ENCODE measurements at places on chromosomes 4 and X.
A peak's percentile ranks its signal among the peaks of the same experiment; 100 is the strongest.

GRCh38 chrX:150616863-150617198 lies 48.4 kb downstream of the MTM1 start:
- DNase-seq = no peak

DNA sequence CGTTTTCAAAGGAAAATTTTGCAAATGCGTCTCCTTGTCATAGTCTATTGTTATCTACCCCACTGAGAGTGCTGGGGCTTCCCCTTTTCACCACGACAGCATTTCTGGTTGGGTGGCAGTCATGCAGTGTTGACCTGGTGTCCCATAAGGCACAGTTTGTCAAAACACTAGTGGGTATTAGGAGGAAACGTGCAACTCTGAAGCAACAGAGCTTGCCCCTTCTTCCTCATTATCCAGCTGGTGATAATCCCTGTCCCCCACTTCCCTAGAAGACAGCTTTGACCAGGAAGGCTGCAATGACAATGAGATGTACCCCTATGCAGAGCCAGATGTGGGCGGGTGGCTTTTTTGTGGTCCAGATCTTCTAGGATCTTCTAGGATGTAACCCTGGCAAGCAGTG lies 1.8 kb downstream of the TBC1D1 start:
- peak; percentile 58 for DNase-seq

- no peak for DNase-seq
Observed at GRCh38 chr4:185638548-185639301, 103.4 kb upstream of the PDLIM3 start.

DNA sequence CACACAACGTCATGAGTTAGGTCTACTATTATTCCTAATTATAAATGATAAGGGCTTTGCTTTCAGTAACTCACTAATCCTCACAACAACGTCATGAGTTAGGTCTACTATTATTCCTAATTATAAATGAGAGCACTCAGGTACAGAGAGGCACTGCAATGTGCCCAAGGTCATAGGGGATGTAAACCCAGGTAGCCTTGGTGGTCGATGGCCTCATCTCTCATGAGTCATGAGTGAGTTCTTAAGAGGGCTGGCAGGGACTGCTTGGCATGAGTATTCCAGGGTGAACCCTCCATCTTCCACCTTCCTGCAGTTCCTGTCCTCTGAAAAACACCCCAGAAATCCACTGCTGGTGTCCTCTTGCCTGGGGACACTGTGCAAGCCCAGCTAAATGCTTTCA lies 317.1 kb downstream of the STK32B start:
- DNase-seq = no peak
